ENCODE measurements at places on chromosomes 7 and 10.

- no peak for DNase-seq
These were observed 54.9 kb downstream of the MET start for GRCh38 chr7:116726713-116727431.

GRCh38 chr7:16271355-16271915 is 149.9 kb downstream of the CRPPA start:
- DNase-seq: no peak

DNA sequence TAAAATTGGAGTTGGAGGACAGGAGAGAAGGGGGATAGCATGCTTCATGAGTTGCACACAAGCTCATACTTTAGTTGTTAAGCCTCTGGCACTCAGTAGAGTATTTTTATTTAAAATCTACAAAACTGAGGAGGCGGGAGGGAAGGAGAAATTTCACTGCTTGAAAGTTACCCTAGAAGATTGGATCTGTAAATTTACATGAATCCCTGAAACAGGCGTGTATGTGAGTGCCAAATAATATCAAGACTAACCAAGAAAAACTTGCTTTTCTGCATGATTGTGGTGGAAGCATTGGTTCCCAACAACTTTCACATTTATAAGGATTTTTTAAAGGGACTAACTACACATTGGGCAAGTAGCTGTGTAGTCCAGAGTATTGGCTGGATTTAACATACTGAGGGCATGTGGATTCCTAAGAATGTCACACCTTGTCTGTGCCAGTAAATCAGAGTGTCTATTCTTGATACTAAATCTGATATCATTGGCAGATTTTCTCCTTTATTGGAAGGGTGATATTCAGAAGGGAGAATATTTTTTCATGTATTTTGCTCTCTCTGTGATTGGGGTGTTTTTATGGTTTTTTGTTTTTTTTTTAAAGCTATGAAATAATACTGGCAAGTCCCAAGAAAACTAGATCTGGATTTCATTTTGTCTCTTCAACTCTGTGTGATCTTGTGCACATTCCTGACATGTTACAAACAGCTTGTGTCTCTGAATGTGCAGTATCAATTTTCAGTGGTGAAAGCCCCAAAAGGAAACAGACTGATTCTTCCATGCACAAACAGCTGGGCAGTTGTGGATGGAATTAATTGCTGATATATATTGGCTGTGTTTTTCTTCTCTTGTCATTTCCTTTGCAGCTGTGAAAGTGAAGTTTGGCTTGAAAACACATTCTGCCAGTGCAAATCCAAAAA is 67.2 kb downstream of the ADD3 start:
- DNase-seq: no peak

DNA sequence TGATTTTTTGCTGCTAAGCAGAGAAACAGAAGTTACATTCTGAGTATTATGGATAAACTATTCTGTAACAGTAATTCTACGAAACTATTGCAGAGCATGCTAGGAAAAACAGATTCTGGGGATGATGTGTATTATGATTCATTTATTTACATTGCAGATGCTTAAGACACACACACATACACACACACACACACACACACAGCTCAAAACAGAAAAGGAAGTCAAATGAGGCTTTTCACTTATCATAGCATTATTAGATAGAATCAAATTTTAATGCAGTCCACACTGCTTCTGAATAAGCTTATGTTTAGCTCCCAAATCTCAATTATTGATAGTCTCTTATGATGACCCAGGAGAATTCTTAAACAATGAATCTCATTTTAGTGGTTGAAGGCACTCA is 307.2 kb downstream of the HGF start:
- DNase-seq: no peak

DNA sequence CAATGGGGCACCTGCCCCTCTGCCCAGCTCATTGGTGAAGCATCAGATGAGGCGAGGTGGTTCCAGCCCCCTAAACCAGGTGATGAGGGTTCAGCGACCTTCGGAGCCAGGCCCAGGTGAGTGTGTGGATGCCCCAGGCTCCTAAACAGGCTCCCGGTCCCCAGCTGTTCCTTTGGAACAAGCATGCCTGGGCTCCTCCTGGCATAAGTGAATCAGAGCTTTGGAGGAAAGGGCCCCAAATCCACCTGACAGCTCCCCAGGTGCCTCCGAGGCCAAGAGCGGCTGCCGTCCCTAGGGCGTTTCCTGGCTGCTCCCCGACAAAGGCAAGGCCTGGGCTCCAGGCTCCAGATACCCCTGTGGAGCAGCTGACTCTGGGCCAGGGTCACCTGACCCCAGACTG is 61.3 kb downstream of the YKT6 start:
- no peak for DNase-seq

DNA sequence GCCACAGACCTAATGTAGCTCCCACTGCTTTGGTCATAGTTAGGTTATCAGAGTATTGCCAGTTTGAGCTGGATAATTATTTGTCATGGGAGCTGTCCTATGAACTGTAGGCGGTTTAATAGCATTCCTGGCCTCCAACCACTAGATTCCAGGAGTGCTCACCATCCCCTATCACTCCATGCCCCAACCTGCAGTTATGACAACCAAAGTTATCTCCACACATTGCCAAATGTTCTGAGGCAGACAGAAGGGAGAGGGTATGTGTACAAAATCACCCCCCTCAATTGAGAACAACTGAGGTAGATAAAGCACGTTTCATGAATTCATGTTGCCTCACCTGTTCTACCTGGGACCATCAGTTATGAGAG is 119.0 kb upstream of the CACUL1 start:
- no peak for DNase-seq

Data from thoracic aorta (tissue), 2 donors.